Muscle of arm (tissue), 14 donors: ENCODE measurements at places on chromosomes 2 and 18.

GRCh38 chr2:177363332-177363731, 29.2 kb upstream of the AGPS start:
- no peak for DNase-seq

DNA sequence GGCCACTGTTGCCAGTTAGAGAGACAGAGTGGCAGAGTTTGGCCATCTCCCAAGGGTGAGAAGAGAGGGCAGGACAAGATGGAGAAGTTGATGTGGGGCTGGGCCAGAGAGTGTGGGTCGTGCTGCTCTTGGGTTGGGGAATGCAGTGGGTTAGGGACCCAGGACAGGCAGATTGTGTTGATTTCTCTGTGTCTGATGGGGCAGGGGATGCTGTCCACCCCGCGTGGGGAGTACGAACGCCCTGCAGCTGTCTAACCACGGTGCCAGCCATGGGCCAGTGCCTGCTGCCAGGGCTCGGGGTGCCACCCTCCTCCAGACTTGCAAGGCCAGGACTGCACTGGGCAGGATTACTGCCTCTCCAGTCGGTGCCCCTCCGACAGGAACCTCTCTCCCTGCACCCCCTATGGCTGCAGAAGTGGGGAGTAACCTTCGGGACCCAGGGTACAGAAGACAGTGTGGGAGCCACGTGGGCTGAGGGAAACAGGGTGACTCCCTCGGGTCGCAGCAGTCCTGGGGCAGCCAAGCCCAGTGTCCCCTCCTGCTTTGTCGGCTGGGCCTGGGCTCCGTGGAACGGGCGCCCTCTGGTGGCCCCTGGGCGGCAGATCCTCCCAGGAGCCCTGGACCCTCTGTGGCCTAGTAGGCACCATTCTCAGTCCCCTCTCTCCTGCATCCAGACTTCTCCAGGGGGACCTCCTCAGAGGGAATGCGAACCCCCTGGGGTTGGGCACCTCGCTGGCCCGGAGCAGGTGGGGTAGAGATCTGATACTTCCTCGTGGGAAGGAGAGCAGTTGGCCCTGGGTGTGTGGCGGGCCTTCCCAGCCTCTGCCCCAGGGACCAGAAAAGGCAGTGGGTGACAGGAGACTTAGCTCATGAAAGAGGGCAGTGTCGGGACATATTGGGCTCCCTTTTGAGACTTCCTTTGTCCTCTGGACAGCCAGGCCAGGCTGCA, 2.7 kb downstream of the GPC1 start:
- peak; percentile 59 for DNase-seq

DNA sequence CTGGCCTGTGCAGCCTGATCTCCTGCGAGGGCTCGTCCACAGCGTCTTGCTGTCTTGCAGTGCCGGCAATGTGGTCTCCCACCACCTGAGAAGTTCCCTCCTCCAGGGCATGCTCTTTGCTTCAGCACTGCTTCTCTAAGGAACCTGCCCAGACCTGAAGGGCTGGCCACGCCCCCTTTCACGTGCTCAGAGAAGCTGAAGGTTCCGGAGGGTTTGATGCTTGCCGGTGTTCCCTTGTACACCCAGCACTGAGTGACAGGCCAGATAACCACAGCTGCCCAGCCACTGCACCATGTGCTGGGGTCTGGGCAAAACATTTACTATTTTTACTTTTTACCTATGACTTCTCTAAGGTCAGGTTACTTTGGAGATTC, 1.7 kb upstream of the POLR2D start:
- peak; percentile 8 for DNase-seq

- no peak for DNase-seq
Measured at GRCh38 chr2:68717305-68717661, 17.3 kb upstream of the ARHGAP25 start.

DNA sequence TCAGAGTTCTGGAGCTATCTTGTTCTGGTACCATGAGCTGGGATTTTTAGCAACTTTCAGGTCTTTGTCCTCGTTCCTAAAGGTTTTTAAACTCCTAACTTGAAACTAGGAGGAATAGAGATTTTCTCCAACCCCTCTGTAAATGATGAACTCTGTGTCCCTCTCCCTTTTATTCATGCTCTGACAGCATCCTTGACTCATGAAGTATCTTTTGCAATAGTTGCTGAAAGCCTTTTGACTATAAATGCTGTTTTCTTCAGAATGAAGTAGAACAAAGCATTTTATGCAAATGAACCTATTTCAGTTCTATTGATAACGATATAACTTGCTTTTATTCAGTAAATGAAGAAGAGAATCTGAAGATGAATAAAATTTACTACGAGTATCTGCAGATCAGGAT, 17.0 kb upstream of the MAPRE2 start:
- DNase-seq = no peak

GRCh38 chr2:58731488-58731869, 490.4 kb upstream of the FANCL start:
- no peak for DNase-seq

DNA sequence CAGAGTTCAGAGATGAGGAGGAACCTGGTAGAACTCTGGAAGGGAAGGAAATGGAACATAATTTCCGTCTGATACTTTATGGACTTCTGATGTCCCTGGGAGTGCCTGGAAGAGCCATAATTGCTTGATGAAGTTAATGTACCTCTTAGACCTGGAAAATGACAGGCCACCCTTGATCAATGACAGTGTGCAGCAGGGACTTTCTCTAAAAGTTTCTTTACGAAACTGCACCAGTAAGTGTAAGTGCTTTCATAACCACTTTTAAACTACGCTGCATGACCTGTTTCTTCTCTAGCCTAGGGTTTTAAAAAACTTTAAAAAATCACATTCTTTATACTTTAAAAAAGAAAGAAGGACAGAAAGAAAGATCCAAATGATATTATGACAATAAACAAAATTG, 164.5 kb downstream of the LPIN1 start:
- no peak for DNase-seq
